ENCODE measurements at places on chromosomes 16 and 17.

- DNase-seq: no peak
These were observed 3.7 kb downstream of the KRT24 start for GRCh38 chr17:40699853-40700252.

- no peak for DNase-seq
These were observed 8.5 kb downstream of the SLC38A10 start for GRCh38 chr17:81286491-81287145.

GRCh38 chr16:49833085-49833484, 22.8 kb downstream of the ZNF423 start:
- no peak for DNase-seq

DNA sequence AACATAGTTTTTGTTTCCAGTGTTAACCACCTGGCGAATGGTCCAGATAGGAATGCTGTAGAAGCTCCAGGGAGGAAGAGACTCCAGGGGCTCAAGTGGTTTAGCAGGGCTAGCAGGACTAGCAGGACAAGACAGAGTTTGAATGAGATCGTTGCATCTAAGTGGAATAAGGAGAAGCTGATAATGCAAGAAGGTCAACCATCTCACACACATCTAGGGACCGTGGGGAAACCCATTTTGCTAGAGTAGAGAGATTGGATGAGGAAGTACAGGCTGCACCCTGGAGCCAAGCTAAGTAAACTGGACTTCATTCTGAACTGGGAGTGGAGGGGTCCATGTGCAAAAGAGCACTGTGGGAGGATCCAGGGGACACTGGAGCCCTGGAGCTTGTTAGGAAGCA, 86.1 kb upstream of the HSBP1 start:
- no peak for DNase-seq

DNA sequence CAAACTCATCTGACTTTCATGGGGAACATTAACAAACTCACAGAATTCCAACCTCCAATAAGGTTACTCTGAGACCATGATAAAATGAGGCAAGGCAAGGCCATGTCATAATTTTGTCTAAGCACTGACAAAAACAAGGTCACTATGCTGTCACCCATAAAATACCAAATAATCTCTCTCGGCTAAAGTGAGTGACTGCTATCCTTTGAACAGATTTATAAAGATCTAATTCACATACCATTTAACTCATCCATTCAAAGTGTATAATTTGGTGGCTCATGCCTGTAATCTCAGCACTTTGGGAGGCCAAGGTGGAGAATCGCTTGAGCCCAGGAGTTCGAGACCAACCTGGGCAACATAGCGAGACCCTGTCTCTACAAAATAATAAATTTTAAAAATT, 20.6 kb upstream of the CA4 start:
- DNase-seq: no peak

DNA sequence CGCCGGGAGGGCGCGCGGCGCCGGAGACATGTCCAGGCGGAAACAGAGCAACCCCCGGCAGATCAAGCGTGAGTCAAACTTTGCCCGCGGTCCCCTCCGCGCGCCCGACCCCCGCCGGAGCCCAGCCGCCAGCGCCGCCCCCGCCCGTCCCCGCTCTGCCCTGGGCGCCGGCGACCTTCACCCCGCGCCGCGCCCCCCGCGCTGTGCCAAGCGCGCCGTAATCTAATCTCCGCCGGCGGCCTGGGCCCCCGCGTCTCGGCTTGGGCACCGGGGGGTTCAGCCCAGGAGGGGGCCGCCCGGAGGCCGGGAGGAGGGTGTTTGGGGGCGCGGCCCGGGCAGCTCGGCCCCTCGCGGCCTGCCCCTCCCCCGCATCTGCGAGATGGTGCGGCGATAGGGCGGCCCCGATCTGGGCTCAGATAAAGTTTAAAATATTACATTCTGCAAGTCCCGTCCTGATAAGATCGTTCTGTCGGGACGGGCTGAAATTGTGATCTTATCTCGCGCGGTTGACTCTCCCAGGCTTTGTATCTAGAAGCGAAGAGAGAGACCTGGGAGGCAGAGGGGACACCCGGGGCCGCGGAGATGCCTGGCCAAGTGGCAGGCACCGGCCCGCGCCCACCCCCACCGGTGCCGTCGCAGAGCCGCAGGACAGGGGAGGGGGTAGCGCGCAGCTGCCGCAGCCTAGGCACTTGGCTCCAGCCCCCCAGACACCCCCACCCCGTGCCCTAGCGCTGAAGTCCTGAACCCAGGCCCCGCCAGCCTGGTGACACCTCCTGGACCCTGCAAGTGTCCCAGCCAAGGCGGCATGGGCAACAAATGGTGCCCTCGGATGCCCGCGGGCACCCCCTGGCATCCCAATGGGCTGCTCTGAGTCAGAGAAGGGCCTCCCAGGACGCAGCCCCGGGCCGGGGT, 787 bp downstream of the ZFPM1 start:
- no peak for DNase-seq

DNA sequence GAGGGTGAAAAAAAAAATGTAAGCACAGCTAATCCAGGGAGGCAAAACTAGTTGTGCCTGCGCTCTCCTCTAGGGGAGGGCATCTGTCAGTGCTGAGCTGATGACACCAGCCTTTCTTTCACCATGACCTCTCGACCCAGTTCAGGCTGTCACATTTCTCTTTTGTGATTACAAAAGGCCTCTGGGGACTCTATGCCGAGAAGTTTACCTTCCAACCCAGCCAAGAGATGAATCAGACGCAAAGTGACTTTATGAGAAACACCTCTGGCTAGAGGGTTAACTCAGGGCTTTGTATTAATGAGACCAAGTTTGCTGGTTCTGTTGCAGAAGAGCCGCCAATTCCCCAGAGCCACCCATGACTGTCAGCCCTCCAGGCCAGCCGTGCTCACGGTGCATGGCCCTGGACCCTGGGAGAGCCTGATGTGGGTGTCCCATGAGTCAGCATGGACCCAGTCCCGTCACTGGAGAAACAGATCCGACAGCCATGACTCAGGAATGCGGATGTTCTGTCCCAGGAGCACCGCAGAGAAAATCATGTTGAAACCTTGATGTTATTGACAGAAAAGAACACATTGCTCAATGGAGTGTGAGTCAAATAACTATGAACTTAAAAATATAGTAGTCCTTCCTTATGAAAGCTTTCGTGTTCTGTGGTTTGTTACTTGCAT, 437.2 kb downstream of the HS3ST3B1 start:
- no peak for DNase-seq

DNA sequence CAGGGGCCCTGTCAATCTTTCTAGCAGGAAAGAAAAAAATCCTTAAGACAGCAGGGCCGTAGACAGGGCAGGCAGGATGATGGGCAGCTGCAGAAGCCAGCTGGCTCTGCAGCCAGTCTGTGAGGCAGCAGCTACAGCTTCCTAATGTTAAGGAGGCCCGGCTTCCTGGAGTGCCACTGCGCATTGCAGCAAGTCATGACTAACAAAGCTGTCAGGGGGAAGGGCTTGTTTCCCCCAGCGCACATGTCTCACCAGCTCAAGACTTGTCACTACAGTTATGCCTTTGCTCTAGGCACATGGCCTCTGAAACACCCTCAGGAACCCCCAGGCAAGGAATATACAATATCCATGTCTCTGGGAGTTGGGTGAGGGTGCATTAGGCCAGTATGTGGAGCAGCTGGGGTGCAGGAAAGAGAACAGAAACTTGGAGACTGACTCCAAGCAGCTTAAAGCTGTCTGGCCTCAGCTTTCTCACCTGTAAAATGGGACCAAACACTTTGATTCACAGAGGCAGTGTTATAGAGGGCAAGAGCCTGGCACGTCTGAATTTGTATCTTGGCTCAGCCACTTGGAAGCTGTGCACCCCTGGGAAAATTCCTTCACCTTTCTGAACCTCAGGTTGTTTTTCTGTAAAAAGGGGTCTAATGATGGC, 220.0 kb downstream of the HAPSTR1 start:
- no peak for DNase-seq

GRCh38 chr17:77439189-77440018, 298.6 kb downstream of the SEC14L1 start:
- DNase-seq: no peak

DNA sequence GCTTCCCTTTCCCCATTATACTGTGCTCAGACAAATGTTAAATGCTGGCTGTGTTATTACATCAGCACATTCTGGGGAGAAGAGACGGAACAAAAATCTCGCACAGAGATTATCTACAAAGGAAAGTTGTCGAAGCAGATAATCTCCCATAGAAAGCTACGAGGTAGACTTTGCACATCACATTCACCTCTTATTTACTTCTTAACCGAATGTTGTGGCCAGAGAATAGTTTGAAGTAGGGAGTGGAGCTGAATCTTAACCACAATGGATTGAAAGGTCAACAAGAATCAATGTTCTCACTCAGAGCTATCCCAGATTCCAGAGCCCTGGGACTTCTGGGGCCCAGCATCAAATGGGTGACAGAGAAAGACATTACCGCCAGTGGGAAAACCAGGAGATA, 28.4 kb upstream of the LONP2 start:
- DNase-seq: no peak
